Heart right ventricle (tissue), 16 donors: ENCODE measurements at places on chromosomes 11 and 22. TPM values are rescaled to one million over a fixed set of nuclear protein-coding genes. Genes with fewer than 3 reads are reported as not detected.

Gene FADD
- total RNA-seq = 6.7 TPM

Gene CRYBB1
- 0.24 TPM for total RNA-seq

DNA sequence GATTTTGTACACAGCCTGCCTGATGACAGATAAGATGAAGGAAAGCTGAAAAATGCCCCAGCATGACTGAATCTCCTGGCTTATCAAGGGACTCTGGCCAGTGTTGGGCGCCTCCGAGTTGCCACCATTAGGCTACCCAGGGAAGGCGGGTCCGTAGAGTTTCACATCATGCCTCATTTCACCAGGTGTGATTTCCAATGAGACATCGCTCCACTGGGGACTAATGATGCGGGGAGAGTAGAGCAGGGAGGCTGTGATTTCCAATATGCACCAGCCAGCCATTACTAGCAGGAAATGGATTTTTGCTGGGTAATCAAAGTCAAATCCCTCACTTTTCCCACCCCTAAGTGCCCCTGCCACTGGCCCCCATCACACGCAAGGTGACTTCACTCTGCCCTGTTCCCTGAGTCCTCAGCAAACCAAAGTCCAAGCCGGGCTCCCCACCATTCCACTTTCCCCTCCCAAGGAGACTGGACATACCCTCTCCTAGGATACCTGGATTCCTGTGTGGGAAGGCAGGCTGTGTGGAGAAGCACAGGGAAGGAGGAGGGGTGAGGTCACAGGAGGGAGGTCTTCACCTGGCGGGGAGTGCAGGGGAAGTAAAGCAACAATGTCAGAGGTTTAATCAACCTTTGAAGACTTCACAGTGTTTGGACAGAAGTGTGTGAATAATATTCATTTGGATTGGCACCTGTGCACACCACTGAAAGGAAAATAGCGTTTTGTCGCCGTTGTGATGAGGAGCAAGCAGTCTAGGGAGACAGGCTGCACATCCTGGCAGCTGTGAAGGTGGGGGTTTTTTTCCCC lies 613.3 kb upstream of the CADM1 start:
- no peak for DNase-seq

- DNase-seq = no peak
Observed at GRCh38 chr11:36010010-36010740, 66.3 kb downstream of the LDLRAD3 start.

Gene SOX10
- total RNA-seq = 3.2 TPM

DNA sequence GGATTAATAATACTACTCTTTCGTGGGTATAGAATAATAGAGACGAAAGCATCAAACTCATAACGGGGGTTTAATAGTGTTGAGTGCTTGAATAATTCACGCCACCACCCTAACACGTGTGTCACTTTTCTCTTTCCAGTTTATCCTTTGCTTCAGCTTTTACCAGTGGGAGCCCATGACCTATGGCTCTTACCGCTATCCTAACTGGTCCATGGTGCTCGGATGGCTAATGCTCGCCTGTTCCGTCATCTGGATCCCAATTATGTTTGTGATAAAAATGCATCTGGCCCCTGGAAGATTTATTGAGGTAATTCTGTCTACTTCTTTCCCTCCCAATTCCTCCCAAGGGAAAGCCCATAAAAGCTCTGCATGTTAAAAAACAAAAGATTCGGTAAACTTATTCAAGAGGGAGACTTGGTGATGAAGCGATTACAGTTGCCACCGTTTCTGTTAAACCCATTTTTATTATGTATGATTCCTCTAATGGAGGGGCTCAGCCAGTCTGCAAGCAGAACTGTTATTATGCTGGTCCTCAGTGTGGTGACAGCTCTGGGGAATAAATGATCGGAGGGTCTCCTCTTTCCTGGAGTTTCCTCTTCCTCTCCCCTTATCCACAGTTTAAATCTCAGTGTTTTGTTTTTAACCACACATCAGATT lies 17.1 kb upstream of the NELL1 start:
- no peak for DNase-seq

DNA sequence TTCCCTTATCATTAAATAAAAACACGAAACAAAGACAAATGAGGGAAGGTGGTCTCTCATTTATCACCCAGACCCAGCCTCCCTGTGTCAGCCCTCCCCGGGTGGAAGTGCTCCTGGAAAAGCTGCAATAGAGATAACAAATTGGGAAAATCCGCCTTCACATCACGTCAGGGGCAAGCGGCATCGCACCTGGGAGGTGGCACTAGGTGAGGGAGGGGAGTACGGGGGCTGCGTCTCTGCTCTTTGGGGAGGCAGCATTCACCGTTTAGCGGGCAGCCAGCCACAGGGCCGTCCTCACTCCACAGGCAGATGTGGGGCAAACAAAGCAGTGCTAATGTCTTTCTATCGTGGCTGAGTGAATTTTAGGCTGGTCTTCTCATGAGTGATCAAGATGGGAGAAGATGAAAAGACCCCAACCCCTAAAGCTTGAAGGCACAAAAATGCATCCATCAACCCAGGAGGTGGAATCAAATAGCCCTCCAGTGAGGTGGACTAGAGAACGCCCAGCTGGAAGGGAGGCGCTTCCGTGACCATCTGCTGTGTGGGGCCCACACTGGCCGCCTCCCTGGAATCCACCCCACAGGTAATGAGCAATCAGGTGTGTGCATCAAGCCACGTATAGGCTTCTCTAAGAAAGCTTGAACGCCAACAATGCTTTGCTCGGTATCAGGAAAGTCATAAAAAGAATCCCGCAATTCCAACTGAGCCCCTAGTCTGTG lies 629.5 kb downstream of the BRD1 start:
- no peak for DNase-seq

GRCh38 chr11:2002807-2003206 lies 5.2 kb upstream of the H19 start:
- DNase-seq = no peak

- DNase-seq = peak; percentile 89
Observed at GRCh38 chr11:4187055-4187988, 92.7 kb downstream of the RRM1 start.

Gene RAB3IL1
- total RNA-seq = 5.0 TPM

- peak; percentile 17 for DNase-seq
Observed at GRCh38 chr11:2268729-2269600, 1.4 kb downstream of the ASCL2 start.

Gene ADM2
- total RNA-seq = not detected

DNA sequence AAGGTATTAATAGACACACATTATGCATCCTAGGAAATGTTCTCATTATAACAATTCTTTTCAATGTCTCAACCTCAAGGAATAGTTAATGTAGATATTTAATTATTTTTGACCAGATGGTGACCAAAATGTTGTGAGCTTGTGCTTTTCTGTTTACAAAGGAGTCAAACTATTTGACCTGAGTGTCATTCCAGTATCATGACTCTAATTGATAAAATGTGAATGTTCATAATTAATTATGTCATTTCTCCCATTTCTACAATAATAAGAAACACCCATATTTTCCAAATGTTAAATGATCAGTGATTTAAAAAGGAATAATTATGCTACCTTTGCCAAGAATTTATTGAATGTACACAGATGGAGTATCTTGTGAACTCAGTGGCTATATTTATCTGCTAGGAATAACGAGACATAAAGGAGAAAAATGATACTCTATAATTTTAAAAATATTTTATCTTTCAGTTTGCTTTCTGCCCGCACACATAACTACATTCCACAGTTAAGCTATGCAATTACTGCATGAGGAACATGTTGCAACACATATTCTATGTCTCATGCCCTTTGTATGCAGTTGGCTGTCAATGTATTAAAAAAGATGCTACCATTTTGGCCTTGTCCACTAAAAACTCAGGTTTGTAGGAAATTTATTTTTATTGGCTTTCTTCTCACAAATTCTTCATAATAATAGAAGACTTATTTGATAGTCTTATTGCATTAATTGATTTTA lies 376.7 kb upstream of the CCDC179 start:
- no peak for DNase-seq

DNA sequence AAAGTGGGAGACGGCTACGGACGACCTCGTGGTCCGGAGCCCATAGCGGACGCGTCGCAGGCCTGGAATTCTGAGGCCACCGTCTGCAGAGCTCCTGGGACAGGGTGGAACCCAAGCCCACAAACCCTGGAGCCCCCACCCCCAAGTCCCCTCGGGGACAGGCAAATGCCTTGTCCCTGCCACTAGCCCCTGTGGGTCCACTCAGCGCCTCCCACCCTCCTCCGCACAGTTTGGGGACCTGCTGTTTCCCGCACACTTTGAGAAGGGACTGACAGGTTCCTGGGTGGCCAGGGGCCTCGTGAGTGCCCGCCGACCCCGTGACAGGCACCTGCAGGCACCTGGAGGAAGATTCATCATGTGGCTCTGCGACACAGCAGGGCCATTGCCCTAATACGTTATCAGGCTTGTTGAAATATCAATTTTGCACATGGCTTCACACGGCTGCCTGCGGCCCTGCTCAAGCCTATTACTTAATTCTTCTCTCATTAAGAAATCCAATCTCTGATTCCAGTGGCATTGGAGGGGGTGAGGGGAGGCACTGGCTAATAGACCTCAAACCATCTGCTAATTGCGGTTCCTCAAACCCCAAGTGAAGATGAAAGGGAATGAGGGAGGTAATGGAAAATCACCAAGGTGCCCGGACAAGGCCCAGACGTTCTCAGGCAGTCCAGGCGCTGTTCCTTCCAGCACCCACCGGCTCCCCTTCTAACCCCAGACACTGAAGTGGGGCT lies 672.5 kb downstream of the BRD1 start:
- DNase-seq = no peak

Gene KCNJ1
- total RNA-seq = 0.07 TPM

GRCh38 chr11:130487924-130488815 lies 39.7 kb downstream of the ADAMTS15 start:
- no peak for DNase-seq

Gene GPHA2
- not detected for total RNA-seq

GRCh38 chr22:28268850-28269249 lies 349.8 kb upstream of the PITPNB start:
- peak; percentile 17 for DNase-seq

Gene ACRV1
- not detected for total RNA-seq

DNA sequence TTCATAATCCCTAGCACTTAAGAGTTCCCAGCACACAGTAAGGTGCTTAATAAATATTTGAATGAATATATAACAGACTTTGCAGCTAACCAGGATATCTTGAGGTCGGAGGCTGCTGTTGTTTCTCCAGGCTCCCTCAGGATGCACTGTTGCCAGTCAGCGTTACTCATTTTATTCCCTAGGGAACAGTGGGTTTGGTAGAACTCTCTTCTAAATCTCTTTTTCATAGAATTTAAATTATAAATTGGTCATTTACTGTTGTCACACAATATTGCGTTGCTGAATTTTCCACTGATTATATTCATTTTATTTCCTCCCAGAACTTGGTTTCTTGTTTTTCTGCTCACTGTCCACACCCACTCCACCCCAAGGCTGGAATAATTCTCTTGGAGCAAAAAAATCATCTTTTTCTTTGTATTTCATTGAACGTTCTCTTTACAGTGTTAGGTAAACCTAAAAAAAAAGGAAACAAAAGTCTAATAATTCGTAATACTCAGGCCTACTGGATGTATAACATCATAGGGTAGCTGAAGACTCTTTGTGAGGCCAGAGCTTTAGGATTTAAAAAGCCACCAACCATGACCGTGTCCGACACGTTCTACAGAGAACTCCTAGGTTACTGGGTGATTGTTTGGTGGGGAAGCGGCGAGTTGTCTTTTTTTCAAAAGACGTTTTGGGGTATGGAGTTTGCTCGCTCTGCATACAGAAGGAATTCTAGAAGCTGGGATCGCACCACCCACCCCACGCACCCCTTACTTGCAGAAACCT lies 766 bp upstream of the CAPRIN1 start:
- peak; percentile 22 for DNase-seq

DNA sequence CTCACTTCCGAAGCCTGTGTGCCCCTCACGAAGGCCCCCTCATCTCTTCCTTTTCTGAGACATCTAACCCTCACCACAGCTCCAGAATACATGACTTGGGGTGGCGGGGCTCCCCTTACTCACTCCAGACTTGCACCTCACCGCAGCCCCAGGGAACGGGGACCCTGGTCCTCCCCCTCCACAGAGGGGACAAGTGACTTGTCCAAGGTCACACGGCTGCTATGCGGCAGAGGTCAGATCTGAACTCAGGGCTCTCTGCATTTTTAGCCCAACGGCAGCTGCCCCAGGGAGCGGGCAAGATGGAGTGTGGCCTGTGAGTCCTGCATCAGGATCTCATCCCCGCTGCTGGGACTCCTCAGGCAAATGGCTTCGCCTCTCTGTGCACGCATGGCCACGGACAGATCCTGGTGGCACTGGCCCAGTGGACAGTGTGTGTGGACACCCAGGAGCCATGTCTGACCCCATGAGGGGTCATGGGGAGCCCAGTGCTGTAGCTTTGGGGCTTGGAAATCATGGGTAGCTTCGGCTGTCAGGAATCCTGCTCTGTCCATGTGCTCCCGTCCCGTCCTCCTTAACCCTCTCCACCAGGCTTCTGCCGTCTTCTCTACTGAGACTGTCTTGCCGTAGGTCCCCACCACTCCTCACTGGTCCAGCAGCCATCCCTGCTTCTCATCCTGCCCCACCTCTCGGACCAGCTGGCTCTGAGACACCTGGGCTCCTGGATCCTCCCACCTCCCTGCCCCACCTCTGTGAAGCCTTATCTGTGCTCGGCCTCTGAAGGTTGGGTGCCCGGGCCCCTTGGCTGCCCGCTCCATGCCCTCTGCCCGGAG lies 48.0 kb upstream of the CARS1 start:
- no peak for DNase-seq

DNA sequence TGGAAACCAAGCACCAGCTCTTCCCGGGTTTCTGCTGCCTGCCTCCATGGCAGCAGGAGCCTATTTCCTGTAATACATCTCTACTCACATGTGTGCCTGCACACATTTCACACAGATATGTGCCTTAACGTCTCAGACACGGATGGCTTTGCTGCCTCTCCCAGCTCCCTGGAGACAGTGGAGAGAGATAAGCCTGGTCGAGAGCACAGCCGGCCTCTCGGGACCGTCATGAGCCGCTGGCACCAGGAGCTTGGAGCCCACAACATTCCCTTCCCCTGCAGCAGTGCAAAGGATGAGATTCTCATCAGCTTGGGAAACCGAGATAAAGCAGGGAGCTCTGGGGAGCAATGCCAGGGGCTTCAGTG lies 587.7 kb downstream of the BRD1 start:
- no peak for DNase-seq

- DNase-seq = no peak
Observed at GRCh38 chr22:28006271-28006670, 87.2 kb upstream of the PITPNB start.

GRCh38 chr11:33109294-33109895 lies 51.9 kb downstream of the CSTF3 start:
- DNase-seq = no peak

DNA sequence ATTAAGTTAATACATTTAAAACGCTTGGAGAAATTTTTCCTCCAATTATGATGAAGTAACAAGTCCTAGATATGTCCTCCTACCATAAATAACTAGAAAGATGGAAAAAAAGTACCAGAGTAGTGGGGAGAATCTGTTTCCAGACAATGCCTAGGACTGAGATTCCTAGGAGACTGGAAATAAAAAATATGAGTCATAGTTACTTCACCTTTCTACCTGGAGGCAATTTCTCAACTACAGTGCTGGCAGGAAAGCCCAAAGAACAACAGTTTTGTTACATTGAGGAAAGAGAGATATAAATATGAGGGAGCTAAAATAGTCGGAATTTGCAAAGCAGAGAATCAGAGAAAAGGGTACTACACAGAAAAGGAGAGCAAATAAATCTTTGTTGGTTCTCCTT lies 202.1 kb upstream of the ARHGAP42 start:
- DNase-seq = no peak

Gene MPZL2
- 11.1 TPM for total RNA-seq

Gene TSGA10IP
- total RNA-seq = not detected

- DNase-seq = no peak
Observed at GRCh38 chr22:30685178-30685577, 9.5 kb upstream of the OSBP2 start.

Gene AGBL2
- 1.5 TPM for total RNA-seq

GRCh38 chr22:25114369-25115362 lies 85.0 kb upstream of the CRYBB3 start:
- no peak for DNase-seq
